ENCODE measurements at places on chromosomes 7 and 10.

- no peak for DNase-seq
Observed at GRCh38 chr7:94763268-94763667, 107.3 kb upstream of the SGCE start.

DNA sequence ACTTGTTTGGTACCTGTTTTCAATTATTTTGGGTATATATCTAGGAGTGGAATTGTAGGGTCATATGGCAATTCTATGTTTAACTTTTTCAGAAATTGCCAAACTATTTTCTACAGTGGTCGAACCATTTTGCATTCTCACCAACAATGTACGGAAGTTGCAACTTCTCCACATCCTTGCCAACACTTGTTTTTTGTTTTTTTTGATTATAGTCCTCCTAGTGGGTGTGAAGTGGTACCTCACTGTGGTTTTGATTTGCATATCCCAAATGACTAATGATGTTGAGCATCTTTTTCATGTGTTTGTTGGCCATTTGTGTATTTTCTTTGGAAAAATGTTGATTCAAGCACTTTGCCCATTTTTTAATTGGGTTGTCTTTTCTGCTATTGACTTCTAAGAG, 122.1 kb downstream of the RPS24 start:
- no peak for DNase-seq

DNA sequence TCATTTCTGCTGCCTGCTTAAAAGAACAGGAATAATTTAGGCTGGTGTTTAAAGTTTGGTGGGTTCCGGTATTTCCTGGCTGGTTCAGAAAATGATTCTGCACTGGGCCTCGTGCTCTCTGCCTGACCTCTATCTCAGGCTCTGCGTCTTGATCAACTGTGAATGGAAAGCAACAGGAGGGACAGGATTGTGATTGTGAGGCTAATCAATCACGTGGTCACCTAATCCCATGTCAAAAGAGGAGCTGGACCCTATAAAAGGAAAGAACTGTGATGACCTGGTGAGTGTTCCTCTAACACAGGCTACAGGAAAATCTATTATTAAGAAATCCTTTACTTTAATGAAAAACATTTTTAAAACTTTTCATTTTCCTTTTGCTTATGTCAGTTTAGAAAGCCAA, at the start of gene DHX32:
Gene DHX32 (minus strand): TSS at position 101 of the 400 bp plus-strand sequence. CDS start 468 bp downstream, outside the sequence.
- DNase-seq = no peak

DNA sequence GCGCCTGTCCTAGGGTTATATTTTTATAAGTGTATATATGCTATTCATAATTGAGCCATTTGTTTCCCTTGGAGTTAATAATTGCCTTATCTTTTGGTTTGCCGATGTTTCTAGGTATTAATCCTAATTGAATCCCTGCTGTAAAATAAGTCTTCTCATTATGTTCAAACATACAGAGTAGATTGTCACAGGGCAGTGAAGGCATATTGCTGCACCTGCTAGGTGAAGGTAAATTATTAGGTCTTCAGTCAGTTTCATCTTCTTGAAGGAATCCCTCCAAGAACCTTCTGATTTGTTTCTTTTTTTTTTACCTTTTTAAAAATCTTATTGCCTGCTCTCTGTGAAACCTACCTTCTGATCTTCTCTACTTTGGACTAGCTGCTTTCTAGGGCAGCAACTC, 17.9 kb upstream of the AGFG2 start:
- no peak for DNase-seq

- no peak for DNase-seq
Observed at GRCh38 chr10:114363745-114364454, 40.4 kb downstream of the AFAP1L2 start.

- DNase-seq = no peak
Observed at GRCh38 chr7:142807855-142808460, 37.2 kb downstream of the PRSS2 start.
